ENCODE measurements at places on chromosomes 12 and 14.

DNA sequence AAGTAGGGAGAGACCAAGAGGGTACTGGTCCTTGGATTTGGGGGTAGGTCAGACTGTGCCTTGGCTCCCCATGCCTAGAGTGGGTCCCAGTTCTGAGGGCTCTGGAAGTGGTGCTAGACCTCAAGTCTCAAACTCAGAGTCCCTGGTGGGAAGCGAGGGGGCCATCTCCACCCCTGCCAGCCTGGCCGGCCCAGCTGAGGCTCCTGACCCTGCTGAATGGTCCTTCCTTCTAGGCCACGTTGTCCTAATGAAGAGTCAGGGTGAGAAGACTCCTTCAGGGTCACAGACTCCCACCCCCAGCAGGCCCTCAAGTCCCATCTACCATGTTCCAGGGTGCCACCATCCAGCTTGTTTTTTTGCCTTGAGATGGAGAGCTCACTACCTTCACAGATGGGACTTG, 12.9 kb downstream of the SERPINA6 start:
- DNase-seq = no peak

DNA sequence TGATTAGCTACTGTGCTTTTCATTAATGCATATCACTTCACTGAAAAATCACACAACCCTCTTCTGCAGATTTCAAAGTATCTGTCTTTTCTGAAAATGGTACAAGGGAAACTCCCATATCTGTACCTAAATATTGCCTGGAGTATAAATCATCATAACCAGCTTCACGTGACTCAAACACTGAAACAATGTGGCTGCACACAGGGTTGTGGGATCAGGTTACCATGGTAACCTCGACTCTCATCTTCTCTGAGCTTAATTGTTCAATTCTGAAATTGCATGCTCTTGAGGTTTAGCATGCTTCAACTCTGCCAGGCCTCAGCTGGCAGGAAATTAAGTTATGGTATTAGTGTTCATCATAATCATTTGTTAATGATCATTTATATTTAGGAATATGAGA, 77.5 kb upstream of the CPSF6 start:
- DNase-seq = no peak

- peak; percentile 25 for DNase-seq
Observed at GRCh38 chr12:9951026-9951675, 19.0 kb upstream of the CLEC2A start.

- no peak for DNase-seq
Observed at GRCh38 chr14:76484355-76484754, 108.4 kb downstream of the ESRRB start.

- no peak for DNase-seq
Observed at GRCh38 chr12:5493018-5493417, 61.1 kb downstream of the NTF3 start.

DNA sequence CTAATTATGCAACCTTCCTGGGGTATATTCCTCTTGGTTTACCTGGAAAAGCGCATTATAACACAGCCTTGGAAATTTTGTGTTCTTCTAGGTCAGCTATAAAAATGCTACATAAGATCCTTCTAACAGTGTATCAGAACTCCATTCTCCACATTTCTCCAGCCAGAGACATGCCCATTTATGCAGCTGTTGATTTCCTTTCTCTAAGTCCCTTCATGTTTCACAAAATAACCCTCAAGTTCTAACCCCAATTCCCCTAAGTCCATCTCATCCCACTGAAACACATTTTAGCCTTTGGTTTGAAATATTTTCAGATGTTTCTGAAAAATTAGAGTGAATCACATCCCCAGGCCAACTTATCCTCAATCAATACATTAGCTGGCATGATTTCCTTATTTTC, 20.9 kb upstream of the HDAC7 start:
- no peak for DNase-seq

DNA sequence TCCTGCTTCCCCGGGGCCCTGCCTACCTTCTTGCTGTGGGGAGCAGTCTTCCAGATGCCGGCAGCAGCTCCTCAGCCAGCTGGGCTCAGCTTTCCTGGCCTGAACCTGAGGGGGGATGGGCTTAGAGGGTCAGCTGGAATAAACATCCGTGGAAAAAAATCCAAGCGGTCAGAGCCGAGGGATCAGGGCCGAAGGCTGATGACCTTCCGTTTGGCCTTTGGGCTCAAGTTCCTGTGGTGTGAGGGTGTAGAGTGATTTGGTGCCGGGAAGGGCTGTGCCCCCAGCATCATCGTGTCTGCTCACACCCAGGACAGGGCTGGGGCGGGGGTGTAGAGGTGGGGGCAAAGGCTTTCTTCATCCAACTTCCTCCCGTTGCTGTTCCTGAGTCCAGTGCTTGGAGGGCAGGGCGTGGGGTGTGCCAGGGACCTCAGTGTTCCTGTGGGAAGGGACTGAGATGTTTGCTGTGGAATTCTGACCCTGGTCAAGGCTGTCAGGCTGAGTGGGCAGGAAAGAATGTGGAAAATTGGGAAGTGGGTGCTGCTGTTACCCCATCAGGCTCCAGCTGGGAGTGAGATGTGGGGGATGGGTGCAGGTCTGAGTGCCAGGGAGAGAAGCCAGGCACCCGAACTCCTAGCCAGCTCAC, 2.6 kb downstream of the SMIM41 start:
- DNase-seq = no peak

- DNase-seq = no peak
Observed at GRCh38 chr14:71472356-71473340, 459.6 kb upstream of the RGS6 start.

DNA sequence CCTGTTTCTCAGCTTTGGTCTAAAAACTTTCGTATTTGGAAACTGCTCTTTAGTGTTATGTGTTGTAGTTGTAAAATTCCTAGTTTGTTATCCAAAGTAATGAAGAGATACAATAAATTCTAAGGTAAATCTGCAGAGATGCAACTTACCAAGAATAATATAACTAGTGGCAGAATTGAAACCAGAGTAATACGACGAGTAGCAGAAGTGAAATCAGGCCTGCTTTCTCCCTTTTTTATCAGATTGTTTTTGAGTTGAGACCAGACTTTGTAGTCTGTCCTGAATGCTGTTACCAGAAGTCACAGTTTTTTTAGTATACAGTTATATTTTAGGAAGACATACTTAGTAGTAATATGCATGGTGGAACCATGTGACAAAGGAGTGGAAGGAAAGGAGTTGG, 12.5 kb downstream of the PAPOLA start:
- no peak for DNase-seq

- no peak for DNase-seq
Observed at GRCh38 chr12:21500786-21501257, 613 bp downstream of the RECQL start.

Measured in CD8-positive, alpha-beta T cell (primary cell).